ENCODE measurements at places on chromosomes 5 and 9.

DNA sequence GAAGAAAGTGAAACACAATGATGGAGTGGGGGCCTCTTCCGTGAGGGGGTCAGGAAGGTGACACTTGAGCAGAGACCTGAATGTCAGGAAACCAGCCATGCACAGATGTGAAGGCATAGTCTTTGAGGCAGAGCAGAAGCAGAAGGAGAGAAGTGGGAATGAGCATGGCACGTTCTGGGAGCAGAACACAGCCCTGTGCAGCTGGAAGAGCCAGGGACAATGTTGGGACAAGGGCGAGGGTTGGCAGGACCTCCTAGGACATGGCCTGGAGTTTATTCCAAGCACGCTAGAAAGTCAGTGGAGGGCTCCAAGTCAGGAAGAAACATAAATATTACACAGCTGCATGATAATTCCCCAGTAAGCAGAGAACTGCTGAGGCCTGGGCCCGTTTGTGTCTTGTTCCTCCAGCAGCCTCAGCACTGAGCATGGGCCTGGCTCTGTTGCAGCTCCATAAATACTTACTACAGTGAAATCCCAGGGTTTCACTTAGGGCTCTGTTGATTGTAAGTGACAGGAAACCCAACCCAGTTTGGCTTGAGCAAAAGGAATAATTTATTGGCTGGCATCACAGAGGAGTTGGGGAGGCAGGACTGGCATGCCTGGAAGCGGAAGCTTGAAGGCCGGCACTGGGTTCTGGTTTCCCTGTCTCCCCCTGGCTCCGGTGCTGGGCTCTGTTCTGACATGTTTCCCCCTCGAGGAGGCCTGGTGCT lies 66.2 kb downstream of the MVB12B start:
- DNase-seq, result no peak

GRCh38 chr9:35476596-35476995 lies 13.3 kb upstream of the RUSC2 start:
- DNase-seq, result no peak

GRCh38 chr9:34642679-34643078 lies 3.8 kb upstream of the GALT start:
- DNase-seq, result no peak

DNA sequence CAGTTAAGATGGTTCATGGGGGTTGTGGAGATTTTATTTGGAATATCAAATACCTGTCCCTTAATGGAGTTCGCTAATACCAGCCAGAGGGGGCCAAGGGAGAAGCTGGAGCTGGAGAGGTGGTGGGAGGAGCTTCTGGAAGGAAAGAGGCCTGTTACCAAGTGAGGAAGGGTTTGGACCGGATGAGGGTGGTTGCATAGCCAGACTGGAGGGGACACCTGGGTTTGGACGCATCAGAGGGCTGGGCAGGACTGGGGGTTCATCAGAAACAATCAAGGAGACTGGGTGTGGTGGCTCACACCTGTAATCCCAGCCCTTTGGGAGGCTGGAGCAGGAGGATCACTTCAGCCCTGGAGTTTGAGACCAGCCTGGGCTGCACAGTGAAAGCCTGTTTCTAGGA lies 111.8 kb upstream of the IER5L start:
- DNase-seq, result no peak

GRCh38 chr9:6186691-6187090 lies 28.9 kb upstream of the IL33 start:
- no peak for DNase-seq

DNA sequence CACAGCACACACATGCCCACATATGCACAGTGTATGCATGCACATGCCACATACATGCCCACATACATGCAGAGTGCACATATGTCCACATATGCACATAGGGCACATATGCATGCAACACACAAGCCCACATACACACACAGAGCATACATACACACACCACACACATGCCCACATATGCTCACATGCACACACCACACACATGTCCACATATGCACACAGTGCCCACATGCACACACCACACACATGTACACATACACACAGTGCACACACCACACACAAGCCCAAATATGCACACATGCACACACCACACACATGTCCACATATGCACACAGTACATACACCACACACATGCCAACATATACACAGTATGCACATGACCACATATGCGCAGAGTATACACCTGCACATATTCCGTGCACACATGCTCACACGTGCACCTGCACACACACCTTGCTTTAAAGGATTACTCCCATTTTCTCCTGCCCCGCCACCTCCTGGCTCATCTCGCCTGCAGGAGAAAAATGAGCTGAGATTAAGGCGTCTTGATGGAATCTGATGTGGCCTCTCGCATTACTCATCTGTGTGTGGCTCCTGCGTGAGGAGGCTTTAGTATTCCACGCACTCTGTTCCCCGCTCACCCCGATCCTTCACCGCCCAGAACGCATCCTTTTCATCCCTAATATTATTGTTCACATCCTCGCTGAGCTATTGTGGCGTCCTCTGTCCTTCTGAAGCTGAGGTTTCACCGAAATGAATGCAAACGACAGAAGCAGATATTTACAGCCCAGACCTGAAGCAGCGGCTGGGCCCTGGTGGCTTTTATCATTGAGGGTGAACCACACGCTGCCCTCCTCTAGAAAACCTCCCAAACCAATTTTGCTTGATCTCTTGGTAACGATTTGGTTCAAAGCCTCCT lies 182.7 kb downstream of the OLFM1 start:
- DNase-seq, result no peak

- DNase-seq, result no peak
Measured at GRCh38 chr5:31366941-31367340, 165.0 kb downstream of the DROSHA start.

DNA sequence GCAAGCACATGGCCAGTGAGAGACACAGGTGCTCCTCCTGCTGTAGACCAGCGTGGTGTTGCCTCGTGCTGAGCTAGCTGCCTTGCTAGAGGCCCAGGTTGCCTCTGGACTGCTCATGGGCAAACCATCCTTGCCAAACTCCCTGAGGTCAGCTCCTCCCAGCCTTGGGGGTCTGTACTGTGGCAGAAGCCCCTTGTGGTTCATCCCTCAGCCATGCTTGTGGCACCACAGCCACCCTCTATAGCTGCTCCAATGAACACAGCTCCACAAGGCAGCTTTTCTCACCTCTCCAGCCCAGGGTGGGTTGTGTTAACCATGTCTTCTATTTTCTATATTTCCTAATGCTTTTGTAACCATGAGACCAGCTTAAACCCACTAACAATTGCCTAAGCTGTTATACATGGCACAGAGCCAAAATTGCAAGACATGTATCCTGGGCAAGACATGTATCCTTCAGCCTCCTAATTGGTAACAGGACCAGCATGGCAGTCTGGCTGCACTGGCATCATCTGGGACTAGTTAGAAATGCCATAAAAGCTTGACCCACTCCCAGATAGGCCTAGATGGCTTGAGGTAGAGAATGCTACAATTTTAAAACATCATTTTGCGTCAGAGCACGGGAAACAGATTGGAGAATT lies 183.1 kb upstream of the S1PR3 start:
- no peak for DNase-seq

- no peak for DNase-seq
Measured at GRCh38 chr9:132384376-132384775, 22.3 kb downstream of the TTF1 start.

GRCh38 chr5:61029456-61030162 lies 84.6 kb downstream of the NDUFAF2 start:
- no peak for DNase-seq

GRCh38 chr5:27130587-27130986 lies 92.2 kb upstream of the CDH9 start:
- DNase-seq, result no peak

DNA sequence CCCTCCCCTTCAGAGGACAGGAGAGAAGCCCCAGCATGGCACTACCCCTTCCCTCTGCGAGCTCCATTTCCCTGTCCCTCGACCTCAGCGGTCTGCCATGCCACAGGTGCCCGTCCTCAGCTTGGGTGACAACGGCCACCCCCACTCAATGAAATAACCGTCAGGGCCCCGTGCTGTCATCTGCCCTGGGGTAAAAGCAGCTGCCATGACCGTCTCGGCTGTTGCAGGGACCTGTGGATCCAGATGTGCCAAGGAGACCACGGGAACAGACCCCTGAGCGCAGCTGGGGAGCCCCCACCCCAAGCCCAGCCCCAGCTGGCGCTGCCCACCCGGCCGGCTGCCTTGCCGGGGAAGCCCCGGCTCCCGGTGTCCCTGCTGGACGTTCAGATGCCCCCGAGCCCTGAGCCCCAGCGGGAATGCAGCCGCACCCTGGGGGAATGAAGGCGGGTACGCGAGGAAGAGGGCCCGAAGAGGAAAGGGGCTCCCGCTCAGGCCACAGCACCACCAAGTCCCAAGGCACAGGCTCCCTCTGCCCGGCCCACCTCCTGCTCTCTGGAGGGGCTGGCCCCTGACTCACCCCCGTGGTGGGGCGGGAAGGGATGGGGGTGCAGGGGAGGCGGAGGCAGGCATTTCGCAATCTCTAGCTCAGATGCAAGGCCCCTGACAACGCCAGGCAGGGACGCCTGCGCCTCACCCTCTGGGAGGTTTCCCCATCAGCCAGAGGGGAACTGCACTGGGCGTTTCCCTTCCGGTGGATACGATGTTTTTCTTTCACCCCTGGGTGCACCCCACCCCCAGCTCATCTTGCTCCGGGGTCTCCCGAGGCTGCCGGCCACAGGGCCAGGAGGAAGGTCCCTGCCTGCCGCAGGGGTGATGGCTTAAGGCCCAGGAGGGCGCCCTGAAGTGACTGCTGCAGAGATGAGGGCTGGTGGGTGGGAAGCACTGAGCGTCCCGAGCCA lies 49.2 kb downstream of the NACC2 start:
- peak; percentile 15 for DNase-seq

- no peak for DNase-seq
Measured at GRCh38 chr9:1236061-1236460, 185.9 kb downstream of the DMRT2 start.

GRCh38 chr9:109986521-109986991 lies 206.6 kb downstream of the PALM2AKAP2 start:
- no peak for DNase-seq

- no peak for DNase-seq
Measured at GRCh38 chr5:61177716-61178115, 15.4 kb upstream of the SMIM15 start.

DNA sequence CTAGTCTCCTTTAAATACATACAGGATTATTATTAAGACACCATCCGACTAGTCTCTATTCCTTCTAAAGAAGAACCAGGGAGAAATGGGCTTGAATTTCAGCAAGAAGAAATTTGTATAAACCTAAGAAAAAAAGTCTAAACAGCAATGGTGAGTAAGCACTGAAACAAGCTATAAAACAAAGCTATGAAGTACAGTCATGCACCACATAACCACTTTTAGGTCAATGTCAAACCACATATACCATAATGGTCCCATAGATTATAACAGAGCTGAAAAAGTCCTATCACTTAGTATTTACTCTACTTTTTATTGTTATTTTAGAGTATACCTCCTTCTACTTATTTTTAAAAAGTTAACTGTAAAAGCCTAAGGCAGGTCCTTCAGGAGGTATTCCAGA lies 102.0 kb upstream of the NFIB start:
- no peak for DNase-seq

GRCh38 chr9:138074516-138074915 lies 196.9 kb downstream of the CACNA1B start:
- no peak for DNase-seq

DNA sequence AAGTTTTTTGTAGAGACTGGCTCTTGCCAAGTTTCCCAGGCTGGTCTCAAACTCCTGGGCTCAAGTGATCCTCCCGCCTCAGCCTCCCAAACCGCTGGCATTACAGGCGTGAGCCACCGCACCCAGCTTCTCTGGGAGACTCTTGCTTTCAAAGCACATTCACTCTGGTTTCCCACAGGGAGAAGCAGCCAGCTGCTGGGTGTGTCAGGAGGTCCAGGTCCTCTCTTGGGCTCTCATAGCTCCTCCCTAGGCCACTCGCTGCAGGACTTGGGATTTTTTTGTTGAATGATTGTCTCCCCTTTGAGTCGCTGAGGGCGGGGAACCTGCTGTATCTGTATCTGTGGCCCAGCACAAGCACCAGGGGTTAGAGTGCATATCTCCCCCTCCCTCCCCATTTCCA lies 68.4 kb upstream of the RAPGEF1 start:
- no peak for DNase-seq

DNA sequence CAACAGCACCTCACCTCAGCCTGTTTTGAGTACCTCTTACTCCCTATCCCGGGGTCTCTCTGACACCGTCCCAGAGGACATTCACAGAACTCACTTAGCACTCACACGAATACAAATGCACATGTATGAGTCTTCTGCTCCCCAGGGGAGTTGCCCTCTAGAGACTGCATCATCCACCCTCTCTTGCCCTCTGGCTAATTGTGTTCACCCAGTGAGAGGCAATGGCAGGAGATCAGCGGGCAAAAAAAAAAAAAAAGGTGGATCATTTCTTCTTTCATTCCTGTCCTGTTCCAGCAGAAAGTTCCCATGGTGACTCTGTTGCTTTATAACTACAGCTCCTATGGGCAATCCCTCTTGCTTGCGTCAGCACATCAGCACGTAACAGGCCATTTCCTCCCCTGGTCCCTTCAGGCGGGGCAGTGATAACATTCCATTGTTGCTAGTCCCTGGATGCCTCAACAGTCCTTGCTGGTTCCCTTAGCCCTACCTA lies 23.5 kb upstream of the SNX2 start:
- no peak for DNase-seq

- DNase-seq, result peak; percentile 7
Measured at GRCh38 chr5:75885849-75886596, 168.8 kb upstream of the POC5 start.

DNA sequence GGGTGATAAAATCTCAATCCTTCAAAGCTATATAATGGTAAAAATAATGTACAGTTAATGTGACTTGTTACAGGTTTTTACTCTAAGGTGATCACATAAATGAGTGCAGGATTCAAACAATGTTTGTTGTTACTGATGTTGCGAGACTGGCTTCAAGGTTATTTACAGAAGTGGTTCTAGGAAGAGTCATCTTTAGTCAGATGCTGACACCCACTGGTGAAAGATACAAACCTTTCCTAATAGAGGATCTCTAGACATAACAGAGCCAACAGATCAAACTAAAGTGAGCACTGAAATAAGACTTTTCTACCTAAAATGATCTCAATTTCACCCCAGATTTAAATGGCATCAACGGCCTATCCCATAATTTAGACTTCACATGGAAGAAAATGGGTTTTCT lies 20.2 kb downstream of the ARSB start:
- peak; percentile 6 for DNase-seq

GRCh38 chr9:85425153-85425611 lies 316.6 kb downstream of the AGTPBP1 start:
- DNase-seq, result peak; percentile 14

DNA sequence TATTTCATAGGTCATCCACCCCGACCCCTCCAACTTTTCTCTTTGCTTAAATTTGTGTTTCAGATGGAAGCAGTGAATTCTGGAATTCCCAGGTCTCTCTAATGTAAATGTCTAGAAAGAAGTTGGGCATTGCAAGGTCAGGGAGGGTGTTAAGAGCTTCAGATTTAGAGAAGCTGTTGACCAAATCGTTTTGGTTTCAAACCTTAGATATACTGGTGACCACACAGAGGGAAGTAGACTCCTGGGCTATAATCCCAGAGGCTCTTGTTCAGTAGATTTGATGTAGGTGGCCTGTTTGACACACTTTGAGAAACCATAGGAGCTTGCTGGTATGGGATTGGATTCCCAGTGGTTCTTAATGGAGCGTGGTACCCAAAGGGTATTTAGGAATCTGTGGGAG lies 137.3 kb upstream of the KLF9 start:
- DNase-seq, result no peak

- no peak for DNase-seq
Measured at GRCh38 chr5:139404484-139404840, 573 bp upstream of the SPATA24 start.

- no peak for DNase-seq
Measured at GRCh38 chr5:41032973-41033372, 38.2 kb downstream of the MROH2B start.
